ENCODE measurements at places on chromosomes 1 and 21.

- DNase-seq: peak; percentile 8
Observed at GRCh38 chr1:93758842-93759515, 77.3 kb upstream of the BCAR3 start.

DNA sequence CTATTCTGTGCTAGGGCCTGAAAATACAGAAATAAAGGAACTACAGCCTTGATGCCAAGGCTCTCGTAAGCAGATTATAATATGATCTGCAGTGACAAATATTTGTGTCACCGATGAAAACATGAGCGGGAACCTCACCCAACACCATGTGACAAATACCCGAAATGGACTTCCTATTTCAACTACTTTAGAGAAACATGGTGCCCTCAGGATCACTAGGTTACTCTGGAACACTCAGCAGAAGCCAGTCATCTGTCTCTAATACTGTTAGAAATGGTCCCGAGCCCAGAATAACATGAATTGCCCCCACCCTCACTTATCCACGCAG lies 463 bp upstream of the VAMP3 start:
- DNase-seq: no peak

DNA sequence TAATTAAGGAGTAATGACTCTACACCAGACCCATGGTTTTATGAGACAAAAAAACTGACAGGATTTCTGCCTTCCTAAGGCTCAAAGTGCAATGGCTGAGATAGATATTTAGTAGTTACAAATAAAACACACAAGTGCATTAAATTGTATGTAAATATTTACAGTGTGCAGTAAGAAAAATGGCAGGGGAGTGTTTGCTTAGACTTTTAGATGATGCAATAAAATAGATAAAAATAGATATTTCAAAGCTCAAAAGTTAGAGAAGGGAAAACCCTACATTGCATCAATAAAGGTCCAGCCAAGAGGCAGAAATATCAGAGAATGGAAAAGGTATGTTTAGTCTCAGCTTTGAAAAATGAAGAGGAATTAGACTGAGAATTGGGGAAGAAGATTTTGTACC lies 226.3 kb upstream of the FGGY start:
- no peak for DNase-seq

GRCh38 chr1:52633291-52633754 lies 355 bp downstream of the SHISAL2A start:
- peak; percentile 34 for DNase-seq

DNA sequence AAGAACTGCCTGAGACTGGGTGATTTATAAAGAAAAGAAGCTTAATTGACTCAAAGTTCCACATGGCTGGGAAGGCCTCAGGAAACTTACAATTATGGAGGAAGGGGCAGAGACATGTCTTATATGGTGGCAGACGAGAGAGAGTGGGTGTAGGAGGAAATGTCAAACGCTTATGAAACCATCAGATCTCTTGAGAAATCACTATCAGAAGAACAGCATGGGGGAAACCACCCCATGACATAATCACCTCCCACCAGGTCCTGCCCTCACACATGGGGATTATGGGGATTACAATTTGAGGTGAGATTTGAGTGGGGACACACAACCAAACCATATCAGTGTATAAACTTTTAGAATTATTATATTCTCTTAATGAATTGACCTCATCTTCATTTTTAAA lies 335.9 kb upstream of the DPYD start:
- DNase-seq: no peak
